GM19239 (cell line): ENCODE measurements at places on chromosomes 16 and 17.
A peak's percentile ranks its signal among the peaks of the same experiment; 100 is the strongest.

DNA sequence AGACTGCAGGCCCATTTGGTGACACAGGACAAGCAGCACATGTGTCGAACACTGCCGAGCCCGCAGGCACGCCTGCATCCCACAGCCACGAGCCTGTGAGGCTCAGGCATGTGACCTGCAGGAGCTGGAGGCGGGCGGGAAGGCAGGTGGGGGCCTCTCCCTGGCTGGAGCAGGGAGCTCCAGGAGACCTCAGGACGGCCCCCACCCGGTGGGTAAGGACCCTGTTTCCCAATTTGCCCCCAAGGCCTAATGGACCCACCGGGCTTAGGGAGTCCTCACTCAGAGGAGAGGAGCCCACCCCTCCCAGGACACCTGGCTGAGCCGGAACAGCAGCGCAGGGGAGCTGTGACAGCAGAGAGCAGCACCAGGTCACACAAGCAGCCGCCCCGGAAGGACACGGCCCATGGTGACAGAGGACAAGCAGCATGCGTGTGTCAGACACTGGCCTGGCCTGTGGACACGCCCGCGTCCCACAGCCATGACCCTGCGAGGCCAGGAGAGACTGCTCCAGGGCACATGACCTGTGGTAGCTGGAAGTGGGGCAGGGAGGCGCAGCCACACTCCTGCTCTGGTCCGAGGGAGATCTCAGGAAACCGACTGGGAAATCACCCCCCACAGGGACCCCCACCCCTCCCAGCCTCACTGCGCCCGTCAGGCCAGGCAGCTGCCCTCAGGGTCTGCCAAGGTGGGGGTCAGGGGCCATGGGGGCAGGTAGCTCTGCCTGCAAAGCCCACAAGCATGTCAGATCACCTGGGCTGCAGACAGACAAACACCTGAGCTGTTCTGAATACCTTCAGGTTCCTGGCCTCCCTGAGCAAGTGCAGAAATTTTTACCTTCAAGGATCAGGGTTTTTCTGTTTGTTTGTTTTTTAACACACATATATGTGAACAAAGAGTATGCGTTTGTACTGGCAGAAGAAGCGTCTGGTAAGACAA lies 2.4 kb downstream of the SPSB3 start:
- no peak for DNase-seq

DNA sequence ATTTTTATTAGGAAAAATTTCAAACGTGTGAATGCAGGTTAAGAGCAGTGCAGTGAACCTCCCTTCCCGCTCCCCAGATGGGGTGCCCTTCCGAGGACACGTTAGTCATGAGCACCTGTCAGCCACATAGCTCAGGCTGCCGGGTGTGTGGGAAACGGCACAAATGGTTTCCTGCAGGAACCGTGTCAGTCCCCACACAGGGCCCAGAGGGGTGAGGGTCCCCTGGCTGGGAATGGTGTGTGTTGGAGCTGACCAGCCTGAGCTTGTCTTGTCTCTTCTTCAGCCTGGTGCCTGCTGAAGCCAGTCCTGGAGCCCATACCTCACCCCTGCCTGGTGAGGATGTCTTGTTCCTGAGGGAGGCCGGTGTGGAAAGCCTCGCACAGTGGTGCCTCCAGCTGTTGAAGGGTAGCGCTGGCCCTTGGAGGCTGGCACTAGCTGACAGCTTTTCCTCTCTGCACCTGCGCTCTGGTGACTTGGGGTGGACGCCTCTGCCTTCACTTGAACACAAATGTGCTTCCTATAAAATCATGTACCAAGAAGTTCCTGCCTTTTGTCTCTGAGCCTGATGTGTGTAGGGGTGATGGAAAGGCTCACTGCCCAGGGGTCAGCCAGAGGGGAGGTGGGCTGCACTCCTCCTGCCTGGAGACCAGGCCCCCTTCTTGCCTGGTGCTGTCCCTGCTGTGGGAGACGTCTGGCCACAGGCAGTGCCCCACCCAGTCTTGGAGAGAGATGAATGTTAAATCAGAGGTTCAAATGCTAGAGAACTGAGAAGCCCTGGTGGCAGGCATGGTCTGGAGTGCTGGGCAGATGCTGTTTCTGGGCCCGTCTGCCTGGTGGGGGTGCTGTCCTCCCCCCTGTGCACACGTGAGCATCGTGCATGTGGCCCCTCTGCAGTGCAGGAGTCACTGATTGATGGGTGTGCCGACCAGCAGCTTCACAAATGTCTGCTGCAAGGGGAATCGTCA lies 102.6 kb upstream of the ZNF750 start:
- DNase-seq, result no peak

DNA sequence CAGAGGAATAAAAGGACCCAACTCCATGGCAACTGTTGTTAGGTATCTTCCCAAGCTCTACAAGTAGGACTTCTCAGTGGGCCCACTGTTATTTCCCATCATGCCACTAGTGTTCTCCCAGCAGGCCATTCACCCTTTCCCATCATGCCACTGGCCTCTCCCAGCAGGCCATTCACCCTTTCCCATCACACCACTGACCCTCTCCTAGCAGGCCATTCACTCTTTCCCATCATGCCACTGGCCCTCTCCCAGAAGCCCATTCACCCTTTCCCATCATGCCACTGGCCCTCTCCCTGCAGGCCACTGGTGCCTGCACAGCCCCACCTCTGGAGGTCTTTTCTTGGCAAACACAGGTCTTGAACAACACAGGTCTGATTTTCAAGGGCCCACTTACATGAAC lies 36.3 kb downstream of the IFT140 start:
- DNase-seq, result no peak

DNA sequence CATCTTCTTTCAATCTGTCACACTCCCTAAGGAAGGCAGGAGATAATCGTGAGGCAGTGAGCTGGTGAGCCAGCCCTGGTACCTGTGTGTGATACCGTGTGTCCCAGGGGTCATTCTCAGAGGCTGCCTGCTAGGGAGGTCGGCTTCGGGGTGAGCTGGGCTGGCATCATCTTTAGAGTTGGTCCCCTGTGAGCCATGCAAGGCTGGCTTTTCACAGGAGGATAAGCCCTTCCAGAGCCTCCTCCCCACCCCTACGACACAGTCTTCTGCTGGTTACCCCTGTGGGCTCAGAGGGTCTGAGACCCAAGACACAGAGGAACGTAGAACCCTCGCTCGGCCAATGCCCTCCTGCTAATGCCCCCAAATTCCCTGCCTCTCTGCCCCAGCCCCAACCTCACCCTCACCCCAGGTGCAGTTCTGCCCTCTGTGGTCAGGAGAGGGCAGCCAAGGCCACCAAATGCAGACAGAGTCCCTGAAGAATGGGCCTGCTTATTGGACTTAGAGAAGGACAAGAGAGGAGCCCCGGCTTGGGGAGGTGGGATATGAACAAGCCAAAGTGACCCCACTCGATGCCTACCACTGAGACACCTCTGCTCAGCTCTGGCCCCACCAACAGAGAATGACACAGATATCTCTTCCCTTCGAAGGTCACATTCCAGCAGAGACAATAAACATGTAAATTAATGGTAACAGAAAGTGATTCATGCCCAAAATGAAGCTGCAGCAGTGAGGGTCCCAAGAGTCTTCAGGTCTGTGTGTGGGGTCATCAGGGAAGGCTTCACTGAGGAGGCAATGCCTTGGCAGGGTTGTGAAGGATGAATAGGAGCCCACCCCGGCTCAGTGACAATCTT lies 80.8 kb upstream of the CCL1 start:
- no peak for DNase-seq

DNA sequence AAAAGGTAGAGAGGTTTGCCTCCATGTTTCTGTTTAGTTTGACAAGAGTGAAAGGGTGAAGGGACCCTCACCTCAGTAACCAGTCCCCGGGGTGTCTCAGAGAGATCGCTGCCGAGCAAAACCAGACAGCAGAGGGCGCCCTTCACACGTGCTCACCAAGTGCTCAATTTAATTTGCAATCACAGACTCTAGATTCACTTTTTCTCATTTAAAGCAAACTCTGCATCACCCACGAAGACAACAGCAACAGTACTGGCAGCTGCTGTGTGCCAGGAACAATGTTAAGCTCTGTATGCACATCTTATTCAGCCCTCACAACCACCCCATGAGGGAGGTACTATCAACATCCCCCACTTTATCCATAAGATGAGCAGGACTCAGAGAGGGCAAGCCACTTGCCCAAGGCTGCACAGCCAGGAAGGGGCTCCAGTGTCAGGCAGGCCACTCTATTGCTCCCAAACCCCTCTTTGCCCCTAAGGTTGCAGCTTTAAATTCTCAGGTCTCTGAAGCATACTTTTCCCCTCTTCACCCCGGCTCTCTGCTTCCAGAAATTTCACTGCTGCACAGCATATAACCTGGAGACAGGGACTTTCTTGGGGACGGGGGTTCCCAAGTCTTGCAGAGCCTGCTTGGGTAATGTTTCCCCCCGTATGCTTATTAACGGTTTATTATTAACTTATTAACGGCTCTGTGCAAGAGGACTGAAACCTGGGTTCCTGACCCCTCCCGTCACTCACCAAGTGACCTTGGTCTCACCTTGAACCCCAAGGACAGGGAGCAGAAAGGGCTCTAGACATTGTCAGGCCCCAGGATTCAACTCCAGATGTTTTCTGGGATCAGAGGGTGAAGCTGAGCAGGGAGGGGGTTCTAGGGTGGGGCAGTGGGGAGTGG lies 70.9 kb downstream of the CNGB1 start:
- peak; percentile 60 for DNase-seq

DNA sequence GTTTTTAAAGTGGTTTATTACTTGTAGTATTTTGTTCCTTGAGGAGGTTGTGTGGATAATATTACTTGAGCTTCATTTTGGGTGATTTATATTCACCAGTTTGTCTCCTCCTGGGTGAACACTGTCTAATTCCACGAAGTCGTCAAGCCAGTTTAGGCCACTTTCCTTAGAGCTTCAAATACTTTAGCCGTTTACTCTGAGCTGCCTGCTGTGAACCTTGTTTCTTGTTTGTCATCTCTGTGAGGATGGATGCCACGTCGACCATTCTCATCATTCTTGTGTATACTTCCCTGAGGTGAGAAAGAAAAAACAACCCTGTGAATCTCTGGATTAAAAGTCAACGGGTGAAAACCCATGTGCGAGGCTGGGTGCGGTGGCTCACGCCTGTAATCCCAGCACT lies 9.0 kb downstream of the KRT24 start:
- no peak for DNase-seq

GRCh38 chr17:35543856-35544255 lies 6.4 kb upstream of the SLFN12L start:
- no peak for DNase-seq

DNA sequence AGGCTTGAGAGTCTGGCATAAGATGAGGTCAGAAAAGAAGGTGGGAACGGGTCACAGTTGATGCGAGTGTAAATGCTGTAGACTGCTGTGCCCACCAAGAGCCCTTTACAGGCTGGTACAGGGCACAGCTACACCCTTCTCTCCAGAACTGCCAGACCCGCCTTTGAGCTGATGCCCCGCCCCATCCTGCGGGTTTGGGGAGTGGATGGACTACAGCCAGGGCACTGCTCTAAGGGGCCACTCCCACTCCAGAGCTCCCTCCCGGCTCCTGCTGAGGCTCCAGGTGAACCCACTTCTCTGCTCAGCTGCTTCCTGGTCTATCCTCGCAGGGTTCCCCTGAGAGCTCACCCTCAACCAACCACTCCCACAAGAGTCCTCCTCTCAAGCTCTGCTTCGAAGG lies 12.3 kb downstream of the MEIOB start:
- DNase-seq, result no peak

GRCh38 chr16:49890876-49891275 lies 35.0 kb upstream of the ZNF423 start:
- DNase-seq, result no peak

DNA sequence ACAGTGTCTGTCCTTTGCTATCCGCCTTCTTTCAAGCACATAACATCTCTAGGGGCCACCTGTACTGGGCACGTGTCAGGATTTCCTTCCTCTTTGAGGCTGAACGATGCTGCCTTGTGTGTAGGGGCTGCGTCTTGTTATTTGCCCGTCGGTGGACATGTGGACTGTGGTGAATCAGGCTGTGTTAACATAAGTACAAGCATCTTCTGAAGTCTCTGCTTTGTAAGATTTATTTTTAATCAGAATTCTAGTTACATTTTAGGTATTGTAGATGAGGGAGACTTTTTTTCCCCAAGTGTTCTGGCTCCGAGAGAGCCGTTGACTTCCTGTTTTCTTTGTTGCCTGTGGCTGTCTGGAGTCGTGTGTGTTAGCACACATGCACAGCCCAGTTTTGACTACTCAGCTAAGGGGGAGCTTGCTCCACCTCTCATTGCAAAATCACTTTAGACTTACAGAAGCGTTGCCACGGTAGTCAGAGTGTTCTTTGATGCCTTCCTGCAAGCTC lies 26.1 kb downstream of the SPG7 start:
- DNase-seq, result no peak

DNA sequence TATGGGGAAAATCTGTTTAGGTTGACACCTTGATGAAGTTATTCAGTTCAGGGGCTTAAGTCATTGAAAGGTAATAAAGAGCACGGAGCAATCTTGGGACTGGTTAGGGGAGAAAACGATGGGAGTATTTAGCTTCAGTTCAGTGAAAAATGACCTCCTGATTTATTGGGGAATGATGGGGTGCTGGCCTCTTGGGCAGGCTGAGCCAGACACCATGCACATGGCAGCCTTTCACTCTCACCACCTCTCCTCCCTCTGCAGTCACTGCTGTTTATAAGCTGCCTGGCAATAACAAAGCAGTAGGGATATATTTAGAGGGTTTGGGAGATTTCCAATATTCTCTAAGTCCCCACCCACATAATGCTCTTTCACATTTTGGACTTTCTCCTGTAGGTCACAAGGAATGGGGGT lies 140.5 kb upstream of the HS3ST2 start:
- no peak for DNase-seq

DNA sequence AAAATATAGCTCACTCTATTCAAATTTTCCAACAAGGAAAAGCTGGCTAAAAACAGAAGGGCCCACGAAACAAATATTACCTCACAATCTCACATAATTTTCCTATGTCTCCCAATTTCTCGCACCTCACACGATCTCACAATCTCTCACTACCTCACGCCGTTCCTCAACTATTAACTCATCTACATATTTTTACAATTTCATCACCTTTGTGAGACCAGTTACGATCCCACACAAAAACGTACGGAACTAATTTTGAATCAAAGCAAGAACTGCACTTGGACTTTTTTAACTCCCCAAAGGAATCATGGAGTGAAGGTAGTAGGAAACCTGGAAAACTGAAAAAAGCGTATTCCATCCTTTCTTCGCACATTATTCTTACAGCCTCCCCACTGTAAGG lies 1.1 kb downstream of the CBX1 start:
- DNase-seq, result no peak

DNA sequence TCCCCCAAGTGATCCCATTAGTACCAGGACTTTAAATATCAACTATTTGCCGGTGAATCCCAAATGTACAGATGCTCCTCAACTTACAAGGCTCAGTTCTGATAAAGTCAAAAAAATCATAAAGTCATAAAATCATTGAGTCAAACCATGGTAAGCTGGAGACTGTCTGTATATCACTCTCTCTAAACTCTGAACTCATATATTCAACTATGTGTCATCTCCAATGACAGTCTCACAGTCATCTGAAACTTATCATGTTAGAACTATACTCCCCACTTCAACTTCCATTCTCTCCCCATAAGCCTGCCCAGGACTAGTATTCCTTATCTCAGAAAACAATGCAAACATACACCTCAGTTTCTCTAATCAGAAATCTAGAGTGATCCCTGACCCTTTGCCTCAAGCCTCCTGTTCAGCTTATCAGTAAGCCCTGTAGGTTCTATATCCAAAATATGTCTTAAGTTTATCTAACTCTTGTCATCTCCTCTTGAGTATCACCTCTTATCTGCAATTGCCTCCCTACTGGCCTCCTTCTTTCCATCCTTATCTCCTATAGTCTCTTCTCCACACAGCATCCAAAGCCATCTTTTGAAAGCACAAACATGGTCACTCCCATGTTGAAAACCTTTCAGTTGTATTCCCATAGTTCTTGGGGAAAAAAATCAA lies 55.0 kb downstream of the SSH2 start:
- no peak for DNase-seq
